ENCODE measurements at places on chromosomes 13 and 19.
A peak's percentile ranks its signal among the peaks of the same experiment; 100 is the strongest.

DNA sequence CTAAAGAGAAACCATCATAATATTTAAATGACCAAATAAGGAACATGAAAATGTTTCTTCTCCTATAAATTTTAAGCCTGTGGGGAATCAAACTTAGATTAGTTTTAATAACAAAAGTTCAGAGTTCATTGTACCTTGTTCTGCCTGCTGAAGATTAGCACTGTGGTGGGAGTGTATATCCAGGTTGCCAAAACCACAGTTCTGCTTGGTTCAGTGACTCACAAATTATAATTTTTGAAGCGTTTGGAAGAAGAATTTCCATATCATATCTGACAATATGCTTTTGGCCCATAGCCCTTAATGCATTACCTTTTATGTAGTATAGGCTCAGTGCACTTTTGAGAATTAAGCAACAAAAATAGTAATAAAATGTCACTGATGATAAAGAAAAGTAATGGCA lies 545.2 kb downstream of the GPC6 start:
- DNase-seq = peak; percentile 30

GRCh38 chr13:98445340-98446233 lies 131.3 kb downstream of the STK24 start:
- peak; percentile 79 for DNase-seq

DNA sequence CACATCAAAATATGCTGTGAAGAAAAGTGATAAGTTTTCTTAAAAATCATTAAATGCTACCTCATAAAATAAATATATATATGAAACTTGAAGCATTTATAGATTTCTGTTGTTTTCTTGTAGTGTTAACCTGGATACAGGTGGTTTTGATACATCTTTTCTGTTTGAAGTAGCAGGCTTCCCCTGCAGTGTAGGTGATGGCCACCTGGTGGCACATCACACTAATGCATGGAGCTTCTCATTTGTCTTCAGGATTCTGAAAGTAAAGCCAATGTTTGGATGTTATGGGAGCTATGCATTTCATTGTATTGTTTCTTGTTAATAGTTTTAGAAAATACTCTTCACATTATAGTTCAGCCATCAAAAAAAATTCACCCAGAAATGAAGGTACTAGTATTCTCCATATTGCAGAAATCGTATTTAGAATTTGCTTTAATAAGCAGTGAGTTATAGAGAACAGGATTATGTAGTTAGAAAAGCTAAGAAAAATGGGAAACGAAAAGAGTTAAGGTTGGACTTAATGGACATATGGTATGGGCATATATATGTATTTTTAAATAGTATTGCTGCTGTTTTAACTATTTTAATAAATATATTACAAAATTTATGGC lies 18.7 kb downstream of the GPR180 start:
- peak; percentile 78 for DNase-seq

DNA sequence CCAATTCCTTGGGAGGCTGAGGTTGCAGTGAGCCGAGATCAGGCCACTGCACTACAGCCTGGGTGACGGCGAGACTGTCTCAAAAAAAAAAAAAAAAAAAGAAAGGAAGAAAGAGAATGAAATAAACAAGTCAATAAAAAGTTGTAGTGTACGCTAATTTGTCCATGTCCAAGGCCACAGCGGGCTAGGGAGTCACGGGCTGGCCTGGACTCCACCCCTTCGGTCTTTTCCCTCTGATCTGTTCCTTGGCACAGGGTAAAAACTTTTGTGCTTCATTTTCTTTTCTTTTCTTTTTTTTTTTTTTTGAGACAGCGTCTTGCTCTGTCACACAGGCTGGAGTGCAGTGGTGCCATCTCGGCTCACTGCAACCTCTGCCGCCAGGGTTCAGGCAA lies 19.4 kb upstream of the MKNK2 start:
- DNase-seq = no peak

DNA sequence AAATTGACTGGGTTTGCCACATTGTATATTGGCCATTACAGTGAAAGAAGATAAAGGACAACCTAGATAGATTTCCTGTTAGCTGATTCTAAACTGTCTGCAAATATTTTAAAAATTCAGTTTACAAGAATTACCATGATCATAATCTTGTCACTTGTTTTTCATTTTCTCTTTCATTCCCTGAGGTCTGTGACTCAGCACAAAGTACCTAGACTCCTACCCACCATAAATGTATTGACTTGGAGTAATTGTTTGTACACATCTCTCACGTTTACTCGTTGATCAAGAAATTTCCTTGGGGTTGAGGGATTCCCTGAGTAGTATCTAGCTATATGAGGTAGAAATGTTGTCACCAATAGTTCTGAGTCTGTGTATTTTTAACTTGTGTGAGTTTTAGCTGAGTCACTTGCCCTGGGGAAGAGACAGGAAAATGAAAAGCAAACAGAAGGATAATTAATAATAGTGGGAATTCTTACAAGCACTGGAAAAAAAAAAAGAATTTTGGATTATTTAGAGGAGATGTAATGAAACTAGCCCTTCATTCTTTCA lies 299.2 kb upstream of the DACH1 start:
- peak; percentile 39 for DNase-seq

DNA sequence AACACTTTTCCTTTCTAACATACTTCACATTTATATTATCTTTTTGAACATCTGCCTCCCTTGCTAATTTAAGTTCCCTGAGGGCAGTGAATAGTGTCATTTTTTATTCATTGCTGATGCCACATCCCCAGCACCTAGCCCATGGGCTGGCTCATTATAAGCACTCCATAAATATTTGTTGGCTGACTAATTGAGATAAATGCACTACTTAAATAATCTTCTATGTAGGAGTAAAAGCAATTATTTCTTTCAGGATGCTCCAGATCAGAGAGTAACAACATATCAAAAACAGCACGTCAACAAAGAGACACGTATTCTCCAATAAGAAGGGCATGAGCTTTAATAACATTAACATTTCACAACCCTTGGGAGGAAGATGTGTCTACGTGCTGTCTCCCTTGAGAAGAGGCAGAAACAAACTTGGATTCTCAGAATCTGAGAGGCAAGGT lies 228.2 kb downstream of the LHFPL6 start:
- no peak for DNase-seq

GRCh38 chr13:59472134-59472533 lies 691.6 kb downstream of the DIAPH3 start:
- peak; percentile 17 for DNase-seq

DNA sequence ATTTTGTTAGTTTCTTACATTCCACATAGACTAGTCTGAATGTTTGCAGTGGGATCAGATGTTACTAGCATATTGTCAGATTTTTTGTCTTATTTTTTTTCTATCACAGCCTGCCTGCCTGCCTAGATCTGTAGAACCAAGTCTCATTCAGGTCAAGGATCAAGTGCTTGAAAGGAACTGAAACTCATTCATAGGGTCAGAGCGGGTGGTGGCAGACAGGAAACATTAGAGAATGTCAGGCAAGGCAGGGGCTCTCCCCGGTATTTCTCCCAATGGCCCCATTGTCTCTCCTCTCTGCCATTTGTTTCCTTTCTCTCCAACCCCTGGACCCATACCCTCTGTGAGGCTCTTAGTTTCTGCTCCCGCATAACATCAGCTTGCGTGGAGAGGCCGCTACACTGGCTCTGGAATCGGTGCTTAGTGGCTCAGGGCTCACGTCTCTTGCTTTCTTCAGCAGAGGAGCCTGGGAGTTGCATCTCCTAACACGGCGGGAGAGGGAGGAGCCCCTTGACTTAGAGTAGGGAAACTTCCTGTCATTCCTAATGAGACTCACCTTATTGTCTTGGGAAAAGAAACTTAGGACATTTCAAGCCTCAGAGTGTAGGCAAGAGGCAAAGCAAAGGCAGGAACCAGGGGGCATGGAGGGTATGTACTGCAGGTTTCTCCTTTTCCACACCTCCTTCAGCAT lies 35.6 kb upstream of the SPATA13 start:
- DNase-seq = no peak

GRCh38 chr19:18951721-18952281 lies 10.8 kb upstream of the HOMER3 start:
- DNase-seq = no peak

- DNase-seq = peak; percentile 92
Measured at GRCh38 chr19:21677696-21678418, 89.5 kb downstream of the ZNF100 start.

- DNase-seq = no peak
Measured at GRCh38 chr13:114057166-114058050, 75.0 kb downstream of the RASA3 start.

DNA sequence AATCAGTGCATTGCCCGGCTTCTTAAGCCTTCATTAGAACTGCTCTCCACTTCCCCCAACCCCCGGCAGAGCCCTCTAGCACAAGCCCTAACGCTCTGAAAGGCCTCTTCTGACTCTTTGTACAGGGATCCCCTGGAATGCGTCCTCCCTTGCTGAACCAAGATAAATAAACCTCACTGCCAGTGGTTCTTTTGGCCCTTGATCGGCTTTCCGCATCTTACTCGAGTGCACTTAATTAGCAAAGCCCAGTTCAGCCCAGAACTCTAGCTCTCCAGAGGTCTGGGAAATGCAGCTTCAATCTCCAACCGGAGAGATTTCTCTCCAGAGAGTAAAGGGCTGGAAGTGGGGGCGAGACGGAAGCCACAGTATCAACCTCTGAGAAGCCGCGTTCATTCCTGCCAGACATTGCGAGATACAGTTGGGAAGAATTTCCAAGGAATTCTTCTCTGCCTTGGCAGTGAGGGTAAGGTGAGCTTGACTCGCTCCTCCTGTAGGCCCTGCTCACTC lies 8.7 kb upstream of the ZNF444 start:
- no peak for DNase-seq

DNA sequence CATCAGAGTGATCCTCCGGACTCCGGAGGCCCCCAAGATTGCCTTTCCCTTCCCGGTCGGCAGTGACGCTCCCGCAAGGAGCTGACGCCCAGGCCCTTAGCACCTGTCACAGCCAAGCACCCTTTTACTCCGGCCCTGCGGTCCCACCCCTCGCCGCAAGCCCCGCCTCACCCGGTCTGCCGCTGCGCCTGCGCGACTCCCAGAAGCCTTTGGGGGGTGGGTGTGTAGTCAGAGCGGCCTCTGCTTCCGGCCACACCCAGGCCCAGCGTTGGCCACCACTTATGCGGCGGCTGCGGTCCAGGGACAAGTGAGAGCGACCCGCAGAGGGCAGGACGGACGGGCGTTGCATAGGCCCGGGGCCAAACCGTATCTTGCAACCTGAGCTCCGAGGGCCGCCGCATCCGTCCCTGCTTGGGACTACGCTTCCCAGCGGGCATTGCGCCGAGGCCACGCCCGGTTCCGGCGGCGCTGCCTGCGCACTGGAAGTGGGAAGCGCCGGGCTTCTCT lies 441 bp upstream of the ZFP28 start:
- peak; percentile 98 for DNase-seq

GRCh38 chr13:35475212-35475959 lies 1.1 kb downstream of the MAB21L1 start:
- DNase-seq = peak; percentile 44

DNA sequence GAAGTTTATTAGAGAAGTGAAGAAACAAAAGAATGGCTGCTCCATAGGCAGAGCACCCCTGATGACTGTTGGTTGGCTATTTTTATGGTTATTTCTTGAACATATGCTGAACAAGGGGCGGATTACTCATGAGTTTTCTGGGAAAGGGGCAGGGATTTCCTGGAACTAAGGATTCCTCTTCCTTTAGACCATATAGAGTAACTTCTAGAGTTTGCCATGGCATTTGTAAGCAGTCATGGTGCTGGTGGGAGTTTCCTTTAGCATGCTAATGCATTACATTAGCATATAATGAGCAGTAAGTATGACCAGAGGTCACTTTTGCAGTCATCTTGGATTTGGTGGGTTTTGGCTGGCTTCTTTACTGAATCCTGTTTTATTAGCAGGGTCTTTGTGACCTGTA lies 38.7 kb upstream of the PCDH8 start:
- peak; percentile 36 for DNase-seq

DNA sequence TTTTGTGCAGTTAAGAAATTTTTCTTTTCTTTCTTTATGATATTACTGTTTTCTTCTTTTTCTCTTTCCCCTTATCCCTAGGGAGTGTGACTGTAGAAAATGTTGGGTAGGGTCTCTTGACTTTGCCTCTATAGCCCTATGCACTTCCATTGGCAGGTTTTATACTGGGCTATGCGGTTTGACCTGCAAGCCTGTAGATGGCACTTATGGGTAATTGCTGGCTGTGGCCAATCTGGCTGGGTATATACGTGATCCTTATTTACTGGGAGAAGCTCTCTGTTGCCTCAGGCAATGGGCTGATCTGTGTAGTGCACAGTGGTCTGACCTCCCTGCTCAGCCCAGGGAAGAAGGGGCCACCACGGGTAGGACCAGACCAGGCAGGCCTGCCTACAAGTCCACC lies 78.8 kb downstream of the RAP2A start:
- no peak for DNase-seq

- peak; percentile 14 for DNase-seq
Measured at GRCh38 chr13:101026736-101027398, 352.3 kb upstream of the TMTC4 start.

DNA sequence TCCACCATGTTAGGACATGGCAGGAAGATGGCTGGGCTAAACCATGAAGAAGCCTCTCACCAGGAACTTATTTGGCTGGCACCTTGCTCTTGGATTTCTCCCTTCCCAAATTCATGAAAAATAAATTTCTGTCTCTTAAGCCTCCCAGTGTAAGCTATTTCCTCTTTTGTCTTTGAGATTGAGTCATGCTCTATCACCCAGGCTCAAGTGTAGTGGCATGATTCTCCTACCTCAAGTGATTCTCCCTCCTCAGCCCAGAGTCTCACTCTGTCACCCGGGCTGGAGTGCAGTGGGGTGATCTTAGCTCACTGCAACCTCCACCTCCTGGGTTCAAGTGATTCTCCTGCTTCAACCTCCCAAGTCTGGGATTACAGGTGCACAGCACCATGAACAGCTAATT lies 12.6 kb downstream of the ZNF888 start:
- DNase-seq = peak; percentile 29
